Vagina (tissue), 2 donors: ENCODE measurements at places on chromosomes 6 and 20.

DNA sequence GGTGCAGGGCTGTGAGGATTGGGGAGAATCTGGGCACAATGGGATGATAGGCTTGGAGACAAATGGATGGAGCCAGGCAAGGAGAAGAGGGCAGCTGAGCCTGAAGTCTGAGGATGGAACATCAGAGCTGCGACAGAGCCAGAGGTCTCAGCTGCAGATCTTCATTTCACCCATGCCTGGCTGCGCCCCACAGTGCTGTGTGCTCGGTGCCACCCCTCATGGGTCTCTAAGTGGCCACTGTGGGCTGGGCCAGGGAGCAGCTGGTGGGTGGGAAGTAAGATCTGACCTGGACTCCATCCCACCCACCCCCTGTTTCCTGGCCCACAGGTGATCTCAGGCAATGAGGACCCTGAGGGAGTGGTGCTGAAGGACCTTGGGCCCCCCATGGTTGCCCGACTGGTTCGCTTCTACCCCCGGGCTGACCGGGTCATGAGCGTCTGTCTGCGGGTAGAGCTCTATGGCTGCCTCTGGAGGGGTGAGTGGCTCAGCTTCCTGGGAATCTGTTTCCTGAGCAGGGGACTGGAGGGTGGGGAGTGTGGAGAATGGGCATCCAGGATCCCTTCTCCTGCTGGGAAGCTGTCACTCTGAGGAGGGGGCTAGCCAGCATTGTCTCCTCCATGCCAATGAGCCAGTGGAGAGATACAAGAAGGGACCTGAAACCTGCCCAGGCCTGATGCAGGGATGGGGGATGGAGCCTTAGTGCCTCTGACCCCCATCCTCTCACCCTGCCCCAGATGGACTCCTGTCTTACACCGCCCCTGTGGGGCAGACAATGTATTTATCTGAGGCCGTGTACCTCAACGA, 6.5 kb downstream of the DDR1 start:
- no peak for DNase-seq

GRCh38 chr6:112214739-112215269, 39.6 kb downstream of the LAMA4 start:
- no peak for DNase-seq

DNA sequence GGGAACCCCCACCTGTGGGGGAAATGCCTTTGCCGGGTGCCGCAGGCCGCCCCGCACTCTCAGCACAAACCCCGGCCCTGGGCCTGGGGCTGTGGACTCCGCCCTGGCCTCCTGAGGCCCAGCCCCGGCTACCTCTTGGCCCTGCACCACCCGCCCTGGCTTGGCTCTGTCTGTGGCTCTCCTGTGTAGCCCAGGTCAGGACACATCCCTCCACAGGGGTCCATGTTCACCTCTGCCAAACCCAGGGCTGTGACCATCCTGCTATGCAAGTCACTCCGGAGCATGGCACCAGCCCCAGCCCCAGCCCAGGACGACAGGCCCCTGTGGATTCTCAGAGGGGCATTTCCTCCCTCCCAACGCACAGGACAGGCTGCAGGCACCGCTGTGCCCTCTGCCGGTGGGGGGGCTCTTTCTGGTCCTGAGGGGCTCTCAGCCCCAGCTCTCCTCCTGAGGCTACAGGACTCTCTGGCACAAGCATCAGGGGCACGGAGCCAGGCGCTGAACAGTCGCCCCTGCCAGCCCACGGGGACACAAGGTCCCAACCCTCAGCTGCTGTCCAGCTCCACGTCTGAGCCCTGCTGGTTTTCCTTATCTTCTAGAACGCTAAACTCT, 45.7 kb downstream of the TAF4 start:
- DNase-seq: no peak

DNA sequence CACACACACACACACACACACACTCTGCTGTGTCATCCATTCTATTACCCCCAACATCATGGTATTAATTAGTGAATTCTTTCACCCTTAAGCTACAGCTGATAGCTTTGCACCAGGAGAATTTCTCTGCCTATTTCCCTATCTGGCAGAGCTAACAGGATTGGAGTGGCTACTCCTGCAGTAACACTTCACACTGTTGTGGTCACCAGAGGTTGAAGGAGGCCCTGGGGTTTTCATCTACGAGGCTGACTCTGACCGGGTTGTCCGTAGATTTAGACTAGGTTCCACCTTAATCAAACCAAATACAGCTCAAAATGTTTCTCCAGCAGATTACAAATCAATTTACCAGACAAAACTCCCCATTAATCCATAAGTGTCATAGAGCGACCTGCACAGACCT, 69.2 kb upstream of the RIPOR2 start:
- no peak for DNase-seq

- no peak for DNase-seq
These were observed 62.2 kb upstream of the CLDN20 start for GRCh38 chr6:155201461-155202226.

DNA sequence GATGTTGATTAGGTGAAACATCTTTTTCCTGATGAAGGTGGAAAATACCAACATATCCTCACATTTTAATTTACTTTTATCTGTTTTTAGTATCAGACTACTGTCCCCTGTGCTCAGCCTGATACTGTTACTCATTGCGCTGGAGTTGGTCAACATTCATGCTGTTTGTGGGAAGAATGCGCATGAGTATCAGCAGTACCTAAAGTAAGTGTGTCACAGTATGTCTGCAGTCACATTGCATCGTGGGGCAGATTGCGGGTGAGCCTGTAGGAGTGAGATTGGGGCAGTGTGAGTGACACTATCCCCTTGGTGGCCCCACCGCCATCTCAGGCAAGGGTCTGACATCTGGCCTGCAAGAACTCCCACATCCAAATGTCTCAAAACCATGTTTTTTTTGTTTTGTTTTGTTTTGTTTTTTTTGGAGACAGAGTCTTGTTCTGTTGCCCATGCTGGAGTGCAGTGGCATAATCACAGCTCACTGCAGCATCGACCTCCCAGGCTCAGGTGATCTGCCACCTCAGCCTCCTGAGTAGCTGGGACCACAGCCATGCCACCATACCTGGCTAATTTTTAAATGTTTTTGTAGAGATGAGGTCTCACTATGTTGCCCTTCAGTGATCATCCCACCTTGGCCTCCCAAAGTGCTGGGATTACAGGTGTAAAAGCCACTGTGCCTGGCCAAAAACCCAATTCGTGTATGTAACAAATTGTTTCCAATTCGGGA, 27.8 kb downstream of the ERMARD start:
- DNase-seq: peak; percentile 19

GRCh38 chr20:24779946-24780345, 169.1 kb upstream of the CST7 start:
- no peak for DNase-seq

GRCh38 chr6:43971776-43972126, 155.5 kb downstream of the MRPL14 start:
- no peak for DNase-seq
